Effector memory CD4-positive, alpha-beta T cell (primary cell): ENCODE measurements at places on chromosomes 11 and 22.

- no peak for DNase-seq
Observed at GRCh38 chr22:24514241-24515026, 19.3 kb downstream of the UPB1 start.

DNA sequence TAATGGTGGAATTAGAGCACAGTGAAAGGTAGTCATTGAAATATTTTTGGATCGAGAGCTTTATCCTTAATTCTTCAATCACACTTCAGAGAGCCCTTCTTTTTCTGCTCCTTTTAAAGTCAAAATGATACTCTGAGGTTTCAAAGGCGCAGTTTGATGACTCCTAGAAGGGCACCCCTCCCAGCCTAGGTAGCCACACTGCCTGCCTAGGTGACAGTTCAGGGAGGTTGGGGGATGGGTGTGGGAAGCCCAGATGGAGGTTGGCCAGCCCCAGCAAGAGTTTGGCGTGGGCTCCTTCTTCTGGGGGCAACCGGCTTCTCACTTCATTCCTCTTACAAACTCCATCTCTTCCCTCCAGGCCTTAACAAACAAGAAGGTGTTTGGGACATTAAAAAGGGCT lies 28.6 kb upstream of the PHF21A start:
- no peak for DNase-seq

GRCh38 chr11:114141863-114142580 lies 82.5 kb downstream of the ZBTB16 start:
- DNase-seq = no peak

DNA sequence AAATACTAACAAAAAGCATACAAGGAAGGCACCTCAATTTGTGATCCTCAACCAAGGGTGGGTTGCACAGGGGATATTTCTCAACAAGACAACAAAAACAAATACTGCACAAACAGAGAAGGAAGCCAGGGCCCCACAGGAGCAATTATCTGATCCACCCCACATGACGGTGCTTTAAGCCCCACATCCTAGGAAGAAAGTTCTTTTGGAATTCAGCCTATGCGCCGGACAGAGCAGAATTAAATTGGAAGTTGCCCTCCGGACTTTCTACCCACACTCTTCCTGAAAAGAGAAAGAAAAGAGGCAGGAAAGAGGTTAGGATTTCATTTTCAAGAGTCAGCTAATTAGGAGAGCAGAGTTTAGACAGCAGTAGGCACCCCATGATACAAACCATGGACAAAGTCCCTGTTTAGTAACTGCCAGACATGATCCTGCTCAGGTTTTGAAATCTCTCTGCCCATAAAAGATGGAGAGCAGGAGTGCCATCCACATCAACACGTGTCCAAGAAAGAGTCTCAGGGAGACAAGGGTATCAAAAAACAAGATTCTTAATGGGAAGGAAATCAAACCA lies 40.6 kb downstream of the OSBP start:
- no peak for DNase-seq

DNA sequence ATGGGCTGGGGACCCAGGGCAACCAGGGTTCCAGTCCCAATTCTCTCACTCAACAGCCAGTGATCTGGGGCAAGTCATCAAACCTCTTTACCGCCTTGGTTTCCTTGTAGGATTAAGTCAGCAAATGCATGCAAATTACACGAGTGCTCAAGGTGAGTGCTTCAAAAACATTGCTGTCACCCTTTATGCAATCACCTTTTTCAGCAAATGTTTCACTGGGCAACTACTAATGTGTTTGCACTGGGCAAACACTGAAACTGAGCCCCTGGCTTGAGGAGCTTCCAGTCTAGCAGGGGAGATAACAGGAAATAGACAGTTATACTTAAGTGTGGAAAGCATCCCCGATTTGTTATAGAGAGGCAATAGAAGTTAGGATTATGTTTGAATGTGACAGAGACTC lies 37.7 kb upstream of the DMC1 start:
- no peak for DNase-seq
